ENCODE measurements at places on chromosomes 5 and 9.

- no peak for DNase-seq
Observed at GRCh38 chr9:122179690-122180074, 20.0 kb downstream of the MORN5 start.

DNA sequence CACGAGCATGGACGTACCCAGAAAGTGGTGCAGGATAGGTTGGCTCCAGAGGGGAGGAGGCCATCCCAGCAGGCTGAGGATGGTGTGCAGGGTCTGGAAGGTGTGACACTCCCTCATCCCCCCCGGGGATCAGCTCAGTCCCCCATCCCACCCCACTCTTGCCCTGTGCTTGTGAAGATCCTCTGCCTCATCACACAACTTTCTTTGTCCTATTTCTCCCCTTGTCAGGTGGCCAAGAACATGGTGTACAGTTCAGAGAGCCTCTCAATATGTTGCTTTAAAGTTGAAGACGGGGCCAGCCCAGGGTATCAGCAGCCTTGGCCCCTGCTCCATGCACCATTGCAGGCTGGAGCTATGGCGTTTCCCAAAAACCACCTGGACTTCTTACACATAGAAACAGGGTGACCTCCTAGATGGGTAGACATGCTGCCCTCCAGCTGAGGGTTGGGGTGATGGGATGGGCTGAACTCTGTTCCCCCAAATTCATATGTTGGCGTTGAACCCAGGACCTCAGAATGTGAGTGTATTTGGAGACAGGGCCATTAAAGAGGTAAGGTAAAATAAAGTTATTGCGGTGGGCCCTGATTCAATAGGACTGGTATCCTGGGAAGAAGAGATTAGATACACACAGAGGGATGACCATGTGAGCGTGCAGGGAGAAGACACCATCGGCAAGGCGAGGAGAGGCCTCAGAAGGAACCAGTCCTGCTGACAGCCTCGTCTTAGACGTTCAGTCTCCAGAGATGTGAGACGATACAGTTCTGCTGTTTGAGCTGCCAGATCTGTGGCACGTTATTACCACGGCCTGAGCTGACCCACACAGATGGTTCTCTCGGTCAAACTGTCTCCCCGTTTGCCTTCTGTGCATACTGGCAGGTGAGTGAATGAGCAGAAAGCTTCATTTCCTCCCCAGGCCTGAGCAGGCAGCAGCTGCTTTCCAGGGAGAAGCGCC lies 272.5 kb downstream of the GADD45G start:
- no peak for DNase-seq

DNA sequence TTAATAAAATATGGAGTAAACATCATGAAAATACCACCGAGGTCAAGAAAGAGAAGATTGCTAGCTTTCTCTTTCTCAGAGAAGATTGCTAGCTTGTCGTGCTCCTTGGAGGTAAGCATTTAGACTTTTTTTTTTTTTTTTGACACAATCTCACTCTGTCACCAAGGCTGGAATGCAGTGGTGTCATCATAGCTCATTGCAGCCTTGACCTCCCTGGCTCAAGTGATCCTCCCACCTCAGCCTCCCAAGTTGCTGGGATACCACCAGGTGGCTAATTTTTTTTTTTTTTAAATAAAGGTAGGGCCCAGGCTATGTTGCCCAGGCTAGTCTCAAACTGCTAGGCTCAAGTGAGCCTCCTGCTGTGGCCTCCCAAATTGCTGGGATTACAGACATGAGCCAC lies 26.3 kb upstream of the CPLANE1 start:
- DNase-seq, result no peak

DNA sequence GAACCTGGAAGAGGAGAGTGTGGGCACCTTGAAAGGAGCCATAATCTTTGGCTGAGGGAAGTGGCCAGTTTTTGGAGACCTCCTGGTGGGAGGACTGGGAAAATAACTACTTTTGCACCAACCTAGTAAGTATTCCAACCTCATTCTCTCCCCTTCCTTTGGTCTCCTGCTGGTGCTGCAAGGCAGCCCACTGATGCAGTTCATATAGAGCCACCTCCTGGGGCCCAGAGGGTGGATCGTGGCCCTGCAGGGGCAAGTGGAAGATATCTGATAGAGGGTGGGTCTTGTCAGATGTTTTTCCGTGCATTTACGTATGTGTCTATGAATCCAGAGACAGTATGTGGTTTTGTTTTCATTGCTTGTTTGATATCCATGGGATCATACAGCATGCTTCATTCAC lies 172.8 kb upstream of the PITX1 start:
- DNase-seq, result no peak

- peak; percentile 61 for DNase-seq
Observed at GRCh38 chr9:85884256-85884655, 56.7 kb upstream of the NAA35 start.

DNA sequence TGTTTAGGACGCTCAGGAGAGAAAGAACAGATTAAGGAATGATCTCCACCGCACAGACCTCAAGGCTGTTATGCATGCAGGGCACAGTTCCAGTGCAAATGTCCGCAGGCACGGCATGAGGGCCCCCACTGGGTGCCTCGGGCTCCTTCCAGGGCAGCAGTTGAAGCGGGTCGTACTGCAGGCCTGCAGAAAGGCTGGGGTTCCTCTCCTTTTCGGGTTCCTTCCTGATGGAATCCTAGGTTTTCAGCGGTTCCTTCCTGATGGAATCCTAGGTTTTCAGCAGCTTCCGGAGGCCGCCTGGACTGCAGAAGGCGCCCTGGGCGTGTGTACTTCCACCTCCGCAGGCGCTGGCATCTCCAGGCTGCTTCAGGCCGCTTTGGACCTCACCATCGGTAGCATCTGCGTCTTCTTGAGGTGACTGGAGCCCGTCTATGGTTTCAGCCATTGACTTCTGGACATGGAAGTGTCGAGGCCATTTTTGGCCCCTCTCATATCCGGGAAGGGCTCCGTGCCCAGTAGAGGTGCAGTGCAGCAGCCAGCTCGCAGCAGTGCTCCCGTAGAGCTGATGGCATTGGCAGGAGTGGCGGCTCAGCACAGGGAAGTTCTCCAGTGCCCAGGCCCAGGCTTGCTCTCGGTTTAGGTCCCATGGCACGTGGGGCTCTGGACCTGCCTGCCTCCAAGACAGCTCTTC lies 5.6 kb upstream of the MGAT4B start:
- no peak for DNase-seq

- no peak for DNase-seq
Observed at GRCh38 chr5:157030692-157031091, 28.2 kb downstream of the HAVCR1 start.

GRCh38 chr5:57651127-57651526 lies 168.5 kb upstream of the ACTBL2 start:
- DNase-seq, result no peak

GRCh38 chr9:76358628-76359280 lies 35.5 kb downstream of the RFK start:
- DNase-seq, result no peak

DNA sequence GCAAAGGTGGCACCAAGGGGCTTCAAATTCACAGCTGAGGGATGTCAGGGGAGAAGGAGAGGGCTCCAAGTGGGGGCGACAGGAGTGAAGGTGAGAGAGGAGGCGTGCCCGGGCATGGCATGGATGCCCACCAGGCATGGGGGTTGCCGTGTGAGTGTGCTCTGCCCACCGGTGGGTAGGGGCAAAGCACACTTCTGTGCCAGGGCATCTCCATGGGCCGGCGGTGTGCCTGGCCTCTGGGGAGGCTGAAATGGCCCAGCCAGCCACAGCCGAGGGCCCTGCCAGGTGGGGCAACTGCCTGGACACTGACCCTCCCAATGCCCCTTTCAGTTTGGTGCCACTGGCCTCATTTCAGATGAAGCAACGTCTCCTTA lies 14.0 kb upstream of the RNU6ATAC start:
- DNase-seq, result no peak

DNA sequence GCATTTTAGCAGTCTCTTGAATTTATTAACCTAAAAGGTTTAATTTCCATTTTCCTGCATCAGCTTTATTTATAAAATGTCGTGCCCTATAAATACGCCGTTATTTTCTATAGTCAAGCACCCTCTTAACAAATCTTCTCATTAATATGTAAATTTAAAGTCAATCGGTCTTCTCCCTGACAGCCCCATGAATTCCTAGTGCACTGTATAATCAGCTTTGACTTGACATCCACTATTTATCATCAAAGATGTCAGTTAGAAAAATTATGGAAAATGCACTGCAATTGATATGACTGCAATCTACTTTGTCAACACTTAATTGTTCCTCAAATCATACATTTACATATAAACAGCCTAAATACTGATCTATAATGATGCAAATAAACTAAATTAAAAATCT lies 83.4 kb downstream of the AP3B1 start:
- DNase-seq, result no peak

DNA sequence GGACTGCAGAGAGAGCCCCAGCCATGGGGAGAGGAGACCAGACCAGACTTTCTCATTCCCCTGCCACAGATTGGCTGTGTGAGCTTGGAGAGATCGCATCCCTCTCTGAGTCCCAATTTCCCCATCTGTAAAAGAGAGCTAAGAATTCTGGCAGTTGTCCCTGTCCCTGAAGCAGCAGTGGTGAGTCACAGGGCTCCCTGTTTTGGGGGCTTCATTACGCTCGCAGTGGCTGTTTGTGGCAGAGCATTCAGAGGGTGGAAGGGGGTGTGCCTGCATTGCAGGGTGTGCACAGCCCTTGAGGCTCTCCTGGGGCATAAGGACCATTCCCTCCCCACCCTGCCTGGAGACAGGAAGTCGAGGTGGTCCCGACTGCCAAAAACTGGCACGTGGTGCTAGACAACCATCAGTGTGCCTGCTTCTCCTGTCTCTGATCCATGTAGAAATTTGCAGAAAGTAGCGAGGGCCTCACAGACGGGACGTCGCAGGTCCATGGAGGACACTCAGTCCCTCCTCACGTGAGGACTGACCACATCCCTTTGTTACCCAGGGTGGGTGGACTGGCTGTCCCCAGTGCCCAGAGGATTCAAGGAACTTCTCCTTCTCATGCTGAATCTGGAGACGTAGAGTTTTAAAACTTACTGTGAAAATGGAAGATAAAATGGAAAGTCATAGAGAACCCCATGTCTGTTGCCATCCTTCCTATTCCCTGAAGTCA lies 35.3 kb downstream of the HRH2 start:
- no peak for DNase-seq

DNA sequence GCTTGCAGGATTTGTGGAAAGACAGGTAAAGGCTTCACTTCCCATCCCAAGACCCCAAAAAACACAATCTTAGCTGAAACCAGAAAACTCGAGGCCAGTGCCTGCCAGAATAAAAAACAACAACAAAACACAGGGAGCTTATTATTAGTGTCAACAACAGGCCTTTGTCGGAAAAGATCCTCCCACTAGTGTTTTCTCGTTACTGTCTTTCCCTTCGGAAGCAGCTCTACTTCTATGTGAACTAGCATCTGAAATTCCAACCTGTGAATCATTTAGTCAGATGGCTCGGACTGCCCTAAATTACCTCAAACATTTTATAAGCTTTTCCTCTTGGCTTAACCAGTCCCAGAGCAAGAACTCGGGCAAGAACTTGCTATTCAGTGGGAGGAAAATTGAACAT lies 122.2 kb upstream of the GNA14 start:
- peak; percentile 72 for DNase-seq

DNA sequence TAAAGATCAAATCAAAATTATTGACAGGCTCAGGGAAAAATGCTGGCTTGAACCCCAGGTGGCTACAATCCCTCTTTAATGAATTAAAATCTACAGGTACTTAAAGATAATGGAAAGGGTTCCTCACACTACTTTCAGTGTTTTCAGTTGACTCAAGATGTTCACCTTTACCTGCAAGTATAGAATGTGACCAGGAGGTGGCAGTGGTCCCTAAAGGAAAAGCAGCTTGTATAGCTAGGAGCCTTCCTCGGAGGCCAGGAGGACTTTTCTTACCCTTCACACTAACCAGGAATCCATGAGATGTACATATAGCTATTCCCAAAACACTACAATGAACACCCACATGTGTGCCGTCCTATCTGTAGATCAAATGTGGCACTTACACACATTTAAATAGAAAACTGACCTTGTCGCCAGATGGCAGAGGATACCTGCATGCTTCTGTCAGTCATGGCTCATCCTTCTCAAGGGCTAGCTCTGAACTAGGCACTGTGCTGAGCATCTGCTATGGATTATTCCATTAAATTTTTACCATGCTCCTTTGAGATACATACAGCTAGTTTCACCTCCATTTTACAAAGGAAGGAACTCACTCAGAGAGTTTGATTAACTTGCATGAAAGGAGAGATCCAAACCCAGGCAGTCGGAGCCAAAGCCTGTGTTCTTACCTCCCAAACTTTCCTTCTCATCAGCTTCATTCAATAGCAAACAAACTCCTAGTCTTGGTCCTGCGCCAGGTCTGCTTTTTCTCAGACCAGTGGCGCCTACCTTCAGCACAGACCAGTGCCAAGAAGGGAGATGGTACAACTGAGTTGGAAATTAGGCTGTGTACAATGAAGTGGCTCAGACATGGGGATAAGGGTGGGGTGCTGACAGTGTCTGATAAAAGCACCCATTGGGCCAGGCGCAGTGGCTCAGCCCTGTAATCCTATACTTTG lies 24.5 kb downstream of the C9orf152 start:
- peak; percentile 82 for DNase-seq

DNA sequence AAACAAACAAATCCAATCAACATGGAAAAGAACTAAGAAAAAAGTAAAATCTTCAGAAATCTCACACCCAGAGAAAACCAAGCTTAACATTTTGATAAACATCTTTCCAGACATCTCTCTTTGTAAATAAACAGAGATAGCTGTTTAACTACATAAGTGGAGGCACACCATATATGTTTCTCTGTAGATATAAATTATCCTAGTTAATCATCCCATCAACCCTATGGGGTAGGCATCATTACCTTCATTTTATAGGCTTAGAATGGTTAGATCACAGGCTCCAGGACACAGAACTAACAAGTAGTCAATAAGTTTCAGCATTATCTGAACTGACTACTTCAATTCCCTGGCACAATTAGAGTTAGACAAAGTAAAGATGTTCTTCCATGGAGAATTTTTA lies 22.4 kb upstream of the NDFIP1 start:
- DNase-seq, result no peak

GRCh38 chr9:92734931-92735635 lies 29.6 kb downstream of the BICD2 start:
- DNase-seq, result no peak

GRCh38 chr9:31492229-31492628 lies 892.2 kb upstream of the ACO1 start:
- no peak for DNase-seq

- no peak for DNase-seq
Observed at GRCh38 chr9:115413304-115413703, 295.3 kb upstream of the TNC start.
